ENCODE measurements at places on chromosomes 1 and 21. TPM values are rescaled to one million over a fixed set of nuclear protein-coding genes. Genes with fewer than 3 reads are reported as not detected.
A peak's percentile ranks its signal among the peaks of the same experiment; 100 is the strongest.

The FAM151A gene
- total RNA-seq = 19.2 TPM

The AMY2A gene
- total RNA-seq = not detected

DNA sequence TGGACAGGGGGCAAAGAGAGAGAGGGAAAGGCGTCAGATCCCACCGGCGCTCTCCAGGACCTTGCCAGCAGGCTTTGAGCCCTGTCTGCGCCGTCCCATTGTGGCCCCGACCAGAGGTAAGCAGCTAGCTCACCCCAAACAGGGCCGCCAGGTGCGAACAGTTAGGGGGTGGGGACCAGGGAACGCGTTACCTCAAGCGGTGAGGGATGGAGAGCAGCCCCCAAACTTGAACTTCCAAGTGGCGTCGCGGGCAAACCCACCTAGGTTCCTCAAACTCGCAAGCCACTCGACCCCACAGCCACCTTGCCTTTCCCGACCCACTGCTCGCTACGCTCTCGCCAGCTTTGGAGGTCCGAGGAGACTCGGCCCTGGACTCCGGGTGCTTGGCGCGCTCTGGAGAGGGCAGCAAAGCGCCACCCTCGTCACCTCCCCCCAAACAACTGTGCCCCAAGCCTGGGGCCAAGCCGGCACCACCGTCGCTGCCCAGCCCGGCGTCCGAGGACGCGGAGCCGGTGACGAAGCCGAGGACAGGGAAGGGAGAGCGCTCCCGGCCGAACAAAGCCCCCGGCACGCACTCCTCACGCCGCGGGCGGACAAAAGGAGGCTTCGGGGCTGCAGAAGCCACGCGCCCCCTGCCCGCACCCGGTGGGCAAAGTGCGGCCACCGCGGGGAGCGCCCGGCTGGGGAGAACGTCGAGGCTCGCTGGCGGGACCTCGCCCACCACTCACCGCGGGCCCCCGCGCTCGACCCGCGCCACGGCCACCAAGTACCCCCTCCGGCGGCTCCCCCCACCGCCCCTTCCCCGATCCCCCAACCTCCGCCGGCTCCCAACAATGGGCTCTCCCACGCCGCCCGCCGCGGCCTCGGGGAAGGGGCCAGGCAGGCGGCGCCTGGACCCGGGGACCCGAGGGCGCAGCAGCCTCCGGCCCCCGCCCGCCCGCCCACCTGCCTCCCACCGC lies 976 bp downstream of the SSBP3 start:
- DNase-seq = peak; percentile 69

DNA sequence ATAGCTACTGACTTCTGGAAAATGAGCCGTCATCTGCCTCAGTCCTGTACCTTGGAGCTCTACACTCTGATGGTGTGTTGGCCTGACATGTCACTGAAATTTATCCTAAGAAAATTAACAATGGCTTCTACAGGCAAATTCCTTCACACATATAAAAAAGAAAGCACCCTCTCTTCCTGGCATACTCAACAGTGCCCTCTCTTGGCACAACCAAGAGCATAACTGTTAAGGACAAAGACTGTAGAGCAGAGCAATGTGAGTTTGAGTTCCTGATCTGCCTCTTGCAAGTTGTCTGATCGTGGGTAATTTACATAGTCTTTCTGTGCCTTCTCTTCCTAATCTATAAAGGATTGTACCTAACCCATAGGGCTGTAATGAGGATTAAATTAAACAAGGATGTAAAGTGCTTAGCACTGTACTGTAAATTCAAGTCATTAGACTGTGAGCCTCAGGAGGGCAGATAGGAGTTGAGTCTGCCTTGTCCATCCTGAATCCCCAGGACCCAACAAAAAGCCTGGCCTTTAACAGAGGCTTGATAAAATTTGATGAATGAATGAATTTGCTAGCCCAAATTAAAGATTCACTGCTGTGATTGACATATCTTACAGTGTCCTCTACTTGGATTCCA lies 83.5 kb downstream of the SYF2 start:
- DNase-seq = peak; percentile 48

DNA sequence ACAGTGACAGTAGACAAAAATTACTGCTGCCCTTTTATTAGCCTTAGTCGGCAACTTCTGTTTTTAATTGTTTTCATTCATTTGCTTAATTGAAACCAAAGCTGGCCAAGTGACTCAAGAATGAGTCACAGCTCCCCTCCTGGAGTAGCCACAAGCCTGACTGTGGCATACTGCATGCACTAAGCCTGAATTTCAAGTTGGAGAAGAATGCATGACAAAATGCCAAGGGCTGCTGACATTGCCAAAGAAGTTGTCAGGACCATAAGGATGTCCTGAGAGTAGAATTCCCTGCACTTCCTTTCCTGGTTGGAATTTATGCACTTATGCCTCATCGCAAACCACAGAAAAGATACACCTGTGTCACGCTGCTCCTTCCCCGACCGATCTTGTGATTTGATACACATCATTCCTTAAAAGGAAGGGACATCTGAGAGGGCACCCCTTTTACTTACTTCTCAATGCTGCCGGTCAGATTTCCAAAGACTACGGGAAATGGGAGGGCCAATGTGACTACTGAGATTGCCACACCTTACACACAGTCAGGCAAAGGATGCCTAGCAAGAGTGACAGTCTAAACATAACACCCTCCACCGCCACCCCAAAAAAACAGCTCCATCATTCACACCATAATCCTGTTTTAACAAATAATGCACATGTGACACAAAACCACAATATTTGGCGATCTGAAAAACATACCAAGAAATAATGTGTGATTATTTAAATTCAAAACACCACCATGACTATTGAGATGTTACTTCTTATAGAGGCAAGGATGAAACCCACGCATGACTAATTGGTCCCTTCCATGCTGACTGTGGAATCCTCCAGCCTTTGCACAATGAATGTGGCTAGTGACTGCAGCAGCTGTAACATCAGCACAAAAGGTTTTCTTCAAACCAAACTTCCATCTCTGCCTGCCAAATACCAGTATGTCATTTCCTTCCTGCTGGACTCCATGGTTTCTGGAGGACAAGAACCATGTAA lies 28.2 kb downstream of the VAV3 start:
- DNase-seq = no peak
